ENCODE measurements at places on chromosomes 6 and 20.

DNA sequence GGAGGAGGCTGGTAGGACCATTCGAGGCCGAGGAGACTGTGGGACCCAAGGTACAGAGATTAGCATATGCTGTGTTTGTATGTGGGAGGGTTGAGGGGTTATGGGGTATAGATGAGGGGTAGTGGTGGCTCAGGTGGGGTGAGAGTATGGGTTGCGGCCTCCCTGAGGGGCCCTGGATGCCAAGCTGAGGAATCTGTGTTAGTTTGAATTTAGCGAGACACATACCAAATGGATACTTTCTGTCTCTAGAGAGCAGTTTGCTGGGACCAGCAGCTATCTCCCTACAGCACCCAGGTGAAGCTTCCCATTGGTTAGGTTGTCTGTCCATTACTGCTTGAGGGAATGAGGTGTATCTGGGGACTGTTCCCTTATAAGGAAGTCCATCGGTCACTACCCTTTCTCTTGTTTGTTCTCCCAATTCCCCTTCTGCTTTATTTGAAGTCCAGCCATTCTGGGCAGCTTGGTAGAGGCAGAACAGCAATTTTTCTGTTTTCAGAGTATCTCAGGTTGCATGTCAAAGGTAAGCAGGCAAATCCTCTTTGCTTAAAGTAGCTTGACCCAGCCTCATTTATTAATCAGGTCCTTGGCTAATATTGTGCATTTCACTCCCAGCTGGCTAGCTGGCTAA is 15.2 kb downstream of the CHMP4B start:
- DNase-seq: no peak

- no peak for DNase-seq
These were observed 34.5 kb upstream of the ID4 start for GRCh38 chr6:19802656-19803055.

DNA sequence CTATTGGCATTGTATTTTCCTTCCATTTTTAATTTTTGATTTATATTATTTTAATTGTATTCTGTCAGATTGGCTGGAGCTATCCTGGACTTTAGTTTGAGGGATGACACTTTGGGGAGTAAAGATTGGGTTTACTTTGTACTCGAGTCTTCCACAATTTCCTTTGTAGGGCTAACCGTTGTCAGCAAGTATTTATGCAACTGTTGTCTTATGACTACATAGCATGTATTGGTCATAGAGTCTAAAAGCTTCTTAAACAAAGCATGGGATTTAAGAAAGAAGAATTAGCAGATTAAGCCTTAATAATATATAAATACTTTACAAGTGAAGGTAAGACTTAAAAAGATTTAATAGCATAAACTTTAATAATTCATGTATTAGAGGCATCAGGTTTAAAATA is 19.6 kb downstream of the FARS2 start:
- DNase-seq: no peak

- no peak for DNase-seq
These were observed 146.5 kb downstream of the CDKAL1 start for GRCh38 chr6:20680697-20681165.

DNA sequence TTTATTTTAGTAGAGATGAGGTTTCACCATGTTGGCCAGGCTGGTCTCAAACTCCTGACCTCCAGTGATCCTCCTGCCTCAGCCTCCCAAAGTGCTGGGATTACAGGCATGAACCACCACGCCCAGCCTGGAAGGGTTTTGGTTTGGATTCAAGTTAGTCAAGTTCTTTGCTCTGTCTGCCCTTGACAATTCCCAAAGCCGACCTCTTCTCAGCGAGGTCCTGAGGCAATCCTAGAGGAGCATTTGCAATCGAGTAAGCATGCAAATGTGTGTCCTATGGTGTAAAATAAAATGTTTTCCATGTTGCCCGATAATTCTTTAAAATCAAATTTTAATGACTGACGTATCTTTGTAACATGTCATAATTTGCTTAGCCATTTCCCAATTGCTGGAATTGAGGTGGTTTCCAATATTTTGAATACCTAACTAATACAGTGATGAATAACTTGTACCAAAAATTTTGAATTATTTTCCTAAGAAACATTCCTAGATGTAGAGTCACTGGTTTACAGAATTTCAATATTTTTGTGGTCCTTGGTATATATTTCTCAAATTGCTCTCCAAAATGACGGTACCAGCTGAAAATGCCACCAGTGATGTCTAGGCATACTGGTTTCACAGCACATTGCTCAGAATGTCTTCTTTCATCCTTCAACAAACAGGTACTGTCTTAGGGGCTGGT is 38.7 kb downstream of the GTF2H5 start:
- DNase-seq: no peak

DNA sequence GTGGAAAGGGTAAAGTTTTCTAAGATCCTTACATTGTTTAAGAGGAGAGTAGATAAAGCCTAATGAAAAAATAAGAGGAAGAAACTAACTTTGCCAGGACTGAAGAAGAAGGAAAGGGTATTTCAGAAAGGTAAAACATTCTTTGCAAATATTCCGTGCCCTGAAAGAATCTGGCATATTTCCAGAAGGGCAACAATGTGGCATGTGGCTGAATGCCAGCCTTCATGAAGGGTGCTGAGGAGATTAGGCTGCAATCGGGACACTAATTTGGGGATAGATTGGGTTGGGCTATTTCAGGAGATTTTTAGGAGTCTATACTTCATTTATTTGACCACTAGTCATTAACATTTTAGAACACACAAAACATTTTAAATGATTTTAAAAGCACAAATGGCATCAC is 16.2 kb upstream of the UFL1 start:
- DNase-seq: no peak

- DNase-seq: no peak
These were observed 4.9 kb downstream of the PTK7 start for GRCh38 chr6:43081043-43081442.

- no peak for DNase-seq
These were observed 778 bp upstream of the LOC128125822 start for GRCh38 chr6:63571361-63572043.

- no peak for DNase-seq
These were observed 118.4 kb downstream of the JPH2 start for GRCh38 chr20:44068316-44069201.
